ENCODE measurements at places on chromosomes 2 and 18. TPM values are rescaled to one million over a fixed set of nuclear protein-coding genes. Genes with fewer than 3 reads are reported as not detected.
A peak's percentile ranks its signal among the peaks of the same experiment; 100 is the strongest.

- peak; percentile 77 for DNase-seq
These were observed 122.2 kb downstream of the TANC1 start for GRCh38 chr2:159090514-159091201.

GRCh38 chr2:6211236-6211635 lies 519.1 kb downstream of the SOX11 start:
- no peak for DNase-seq

DNA sequence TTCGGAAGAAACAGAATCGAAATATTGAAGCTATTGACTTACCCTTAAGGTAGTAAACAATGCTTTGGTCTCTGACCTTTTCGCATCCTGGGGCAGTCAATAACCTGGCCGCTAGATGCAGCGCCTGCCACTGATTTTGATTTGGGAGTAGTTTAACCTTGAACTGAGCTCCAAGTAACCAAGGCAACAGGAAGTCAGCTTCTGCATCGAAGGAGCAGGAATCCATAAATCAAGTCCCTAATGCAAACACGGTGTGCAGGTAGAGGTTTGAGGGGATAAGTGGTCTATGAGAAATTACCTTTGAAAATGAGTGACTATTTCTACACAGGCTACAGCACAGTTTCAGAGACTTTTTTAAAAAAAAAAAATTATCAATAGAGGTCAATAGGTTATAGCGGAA lies 353.5 kb downstream of the SETBP1 start:
- no peak for DNase-seq

DNA sequence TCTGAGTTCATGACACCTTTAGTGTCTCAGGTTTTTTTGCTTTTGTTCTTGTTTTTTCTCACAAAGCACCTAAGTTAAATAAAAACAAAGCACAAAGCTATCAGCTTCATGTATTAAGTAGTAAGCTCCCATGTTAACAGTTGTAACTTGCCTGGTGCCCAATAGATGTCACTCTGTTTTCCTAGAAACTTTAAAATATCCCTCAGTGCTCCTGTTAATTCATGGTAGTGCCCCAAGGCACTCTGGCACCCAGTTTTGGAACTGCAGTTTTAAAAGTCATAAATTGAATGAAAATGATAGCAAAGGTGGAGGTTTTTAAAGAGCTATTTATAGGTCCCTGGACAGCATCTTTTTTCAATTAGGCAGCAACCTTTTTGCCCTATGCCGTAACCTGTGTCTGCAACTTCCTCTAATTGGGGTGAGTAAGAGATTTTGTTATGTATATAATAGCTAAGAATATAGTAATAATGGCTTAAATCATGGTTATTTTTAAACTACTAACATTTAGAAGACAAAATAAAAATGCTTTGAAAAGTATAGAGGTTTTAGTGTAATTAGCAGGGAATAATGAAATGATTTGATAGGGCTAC lies 555.0 kb upstream of the TMEFF2 start:
- DNase-seq, result peak; percentile 28

GRCh38 chr2:54084600-54084999 lies 30.8 kb upstream of the ACYP2 start:
- peak; percentile 42 for DNase-seq

GRCh38 chr2:47639467-47639866 lies 143.5 kb upstream of the MSH6 start:
- DNase-seq, result peak; percentile 18

GRCh38 chr2:179253226-179253625 lies 11.4 kb downstream of the SESTD1 start:
- no peak for DNase-seq

GRCh38 chr18:79186649-79187048 lies 117.5 kb downstream of the ATP9B start:
- DNase-seq, result no peak

DNA sequence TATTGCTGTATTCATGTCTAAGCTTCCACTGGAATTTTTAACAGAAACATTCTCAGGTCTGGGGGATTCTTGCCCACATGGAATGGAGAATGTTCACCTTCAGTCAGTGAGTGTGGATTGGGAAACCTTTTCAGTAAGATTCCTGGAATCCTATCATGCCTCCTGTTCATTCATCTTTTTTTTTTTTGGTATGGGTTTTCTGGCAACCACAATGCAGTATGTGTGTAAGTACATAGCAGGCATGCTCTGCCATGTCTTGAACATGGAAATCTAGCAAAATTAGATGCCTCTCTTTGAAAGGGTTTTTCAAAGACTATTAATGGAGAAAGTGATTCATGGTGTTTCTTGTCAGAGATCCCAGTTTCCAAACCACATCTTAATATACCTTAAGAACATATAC lies 176.5 kb downstream of the LTBP1 start:
- no peak for DNase-seq

DNA sequence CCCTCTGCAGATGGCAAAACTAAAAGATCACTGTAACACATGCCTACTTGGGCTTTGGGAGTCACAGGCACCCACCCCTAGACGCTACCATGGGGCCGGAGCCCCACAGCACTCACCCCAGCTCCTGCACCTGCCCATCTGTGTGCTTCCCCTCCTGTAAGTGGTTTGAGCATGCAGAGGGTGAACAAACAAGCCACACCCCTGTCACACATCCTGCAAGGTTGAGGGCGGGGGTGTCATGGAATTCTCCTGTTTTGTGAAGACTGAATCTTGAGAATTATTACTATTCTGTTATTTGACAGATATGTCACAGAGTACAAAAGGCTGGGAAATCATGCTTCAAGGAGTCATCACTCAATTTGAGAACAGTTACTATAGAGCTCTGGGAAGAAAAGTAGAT lies 60.9 kb downstream of the RFTN2 start:
- no peak for DNase-seq

- no peak for DNase-seq
These were observed 85.0 kb upstream of the FAM237A start for GRCh38 chr2:206557321-206557720.

DNA sequence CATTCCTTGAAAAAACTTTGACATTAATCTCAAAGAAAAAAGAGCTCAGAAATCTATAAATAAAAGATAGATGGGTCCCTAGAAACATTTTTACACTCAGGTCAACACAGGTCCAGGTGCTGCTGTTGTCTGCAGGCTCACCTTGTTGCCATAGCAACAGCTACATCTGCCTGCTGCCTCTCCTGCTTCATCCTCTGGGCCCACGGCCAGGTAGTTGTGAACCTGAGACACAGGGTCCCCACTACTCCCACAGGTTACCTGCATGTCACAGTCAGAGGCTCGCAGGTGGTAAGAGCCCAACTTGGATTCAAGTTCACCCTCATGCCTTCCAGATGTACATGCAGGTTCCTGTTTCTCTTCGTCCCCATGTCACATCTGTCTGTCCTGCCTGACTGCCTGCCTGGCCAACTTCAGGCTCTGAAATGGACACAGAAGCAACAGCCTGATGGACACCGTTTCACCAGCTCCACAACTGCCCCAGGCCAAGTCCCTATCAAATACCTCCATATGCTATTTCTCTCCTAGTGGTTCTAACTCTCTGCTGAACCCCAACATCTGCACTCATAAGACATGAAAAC lies 88.3 kb upstream of the SALL3 start:
- no peak for DNase-seq

DNA sequence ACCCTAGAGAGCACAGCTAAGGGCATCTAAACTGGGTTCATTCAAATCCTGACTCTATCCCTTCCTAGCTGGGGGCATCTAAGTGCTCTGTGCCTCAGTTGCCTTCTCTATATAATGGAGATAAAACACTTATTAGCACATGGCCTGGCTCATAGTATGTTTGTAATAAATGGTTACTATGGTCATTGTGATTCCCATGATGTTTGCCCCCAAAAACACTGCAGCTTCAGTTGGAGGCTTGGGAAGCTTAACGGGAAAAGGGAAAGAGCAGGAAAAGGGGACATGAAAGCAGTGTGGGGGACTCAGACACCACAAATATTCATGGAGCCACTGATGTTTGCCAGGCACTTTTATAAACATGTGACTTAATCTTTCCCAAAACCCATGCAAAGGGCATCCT lies 118.1 kb downstream of the INHBB start:
- DNase-seq, result no peak

- peak; percentile 41 for DNase-seq
These were observed 7.1 kb upstream of the CEP68 start for GRCh38 chr2:65049010-65049639.

- DNase-seq, result no peak
These were observed 93.5 kb downstream of the NFATC1 start for GRCh38 chr18:79489051-79489898.

- DNase-seq, result no peak
These were observed 170.1 kb downstream of the MEIS1 start for GRCh38 chr2:66604976-66605375.

DNA sequence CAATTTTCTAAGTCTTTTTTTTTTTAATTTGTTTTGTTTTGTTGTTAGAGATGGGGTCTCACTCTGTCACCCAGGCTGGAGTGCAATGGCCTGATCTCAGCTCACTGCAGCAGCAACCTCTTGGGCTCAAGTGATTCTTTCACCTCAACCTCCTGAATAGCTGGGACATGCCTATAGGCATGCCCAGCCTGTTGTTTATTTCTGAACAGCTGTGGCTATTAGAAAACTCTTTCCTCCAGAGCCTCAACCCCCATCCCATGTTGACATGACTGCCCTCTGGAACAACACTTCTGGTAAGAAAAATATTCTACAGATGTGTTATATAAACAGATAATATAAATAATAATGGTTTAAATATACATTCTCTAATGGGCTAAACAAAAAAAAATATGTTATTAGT lies 44.4 kb upstream of the TWSG1 start:
- DNase-seq, result no peak

DNA sequence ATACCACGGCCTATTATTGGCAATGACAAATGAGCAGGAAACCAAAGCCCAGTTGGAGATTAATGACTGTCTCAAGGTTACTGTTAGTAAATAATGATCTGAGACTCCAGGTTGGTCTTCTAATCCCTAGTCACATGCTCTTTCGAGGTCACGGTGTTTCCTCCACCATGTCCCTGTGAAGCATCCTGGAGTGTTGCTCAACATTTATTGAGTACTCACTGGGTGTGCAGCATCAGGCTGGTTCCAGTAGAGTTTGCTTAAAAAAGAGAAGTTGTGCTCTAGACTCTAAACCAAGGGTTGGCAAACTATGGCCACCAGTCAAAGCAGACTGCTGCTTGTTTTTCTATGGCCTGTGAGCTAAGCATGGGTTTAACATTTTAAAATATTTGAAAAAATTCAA lies 263.8 kb upstream of the ATP5MC3 start:
- DNase-seq, result no peak

DNA sequence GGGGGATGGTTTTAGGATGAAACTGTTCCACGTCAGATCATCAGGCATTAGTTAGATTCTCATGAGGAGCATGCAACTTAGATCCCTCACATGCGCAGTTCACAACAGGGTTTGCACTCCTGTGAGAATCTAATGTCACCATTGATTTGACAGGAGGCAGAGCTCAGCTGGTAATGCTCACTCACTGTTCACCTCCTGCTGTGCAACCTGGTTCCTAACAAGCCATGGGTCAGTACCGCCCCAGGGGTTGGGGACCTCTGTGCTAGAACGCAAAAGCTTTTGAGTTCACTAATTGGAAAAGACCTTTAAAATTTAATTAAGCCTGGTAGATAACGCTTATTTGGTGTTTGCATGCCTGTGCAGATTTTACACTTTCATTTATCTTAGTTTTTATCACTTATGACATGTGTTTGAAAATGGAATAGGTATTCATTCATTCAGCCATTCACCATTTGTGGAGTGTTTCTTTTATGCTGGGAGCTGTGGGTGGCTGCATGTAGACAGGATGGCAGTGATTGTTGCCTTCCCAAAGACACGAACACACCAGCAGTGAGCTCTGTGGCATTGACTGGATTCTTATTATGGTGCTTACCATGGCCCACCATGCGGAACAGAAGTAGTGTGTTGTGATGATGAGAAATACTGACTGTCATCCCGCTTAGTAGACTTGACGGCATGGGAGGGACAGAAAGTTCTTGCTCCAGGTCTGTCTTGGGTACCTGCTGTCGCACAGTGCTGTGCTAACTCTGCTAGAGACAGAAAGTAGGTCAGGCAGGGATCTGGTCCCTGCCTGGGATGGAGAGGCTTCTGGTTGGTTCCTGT lies 6.4 kb downstream of the RAB31 start:
- DNase-seq, result no peak

DNA sequence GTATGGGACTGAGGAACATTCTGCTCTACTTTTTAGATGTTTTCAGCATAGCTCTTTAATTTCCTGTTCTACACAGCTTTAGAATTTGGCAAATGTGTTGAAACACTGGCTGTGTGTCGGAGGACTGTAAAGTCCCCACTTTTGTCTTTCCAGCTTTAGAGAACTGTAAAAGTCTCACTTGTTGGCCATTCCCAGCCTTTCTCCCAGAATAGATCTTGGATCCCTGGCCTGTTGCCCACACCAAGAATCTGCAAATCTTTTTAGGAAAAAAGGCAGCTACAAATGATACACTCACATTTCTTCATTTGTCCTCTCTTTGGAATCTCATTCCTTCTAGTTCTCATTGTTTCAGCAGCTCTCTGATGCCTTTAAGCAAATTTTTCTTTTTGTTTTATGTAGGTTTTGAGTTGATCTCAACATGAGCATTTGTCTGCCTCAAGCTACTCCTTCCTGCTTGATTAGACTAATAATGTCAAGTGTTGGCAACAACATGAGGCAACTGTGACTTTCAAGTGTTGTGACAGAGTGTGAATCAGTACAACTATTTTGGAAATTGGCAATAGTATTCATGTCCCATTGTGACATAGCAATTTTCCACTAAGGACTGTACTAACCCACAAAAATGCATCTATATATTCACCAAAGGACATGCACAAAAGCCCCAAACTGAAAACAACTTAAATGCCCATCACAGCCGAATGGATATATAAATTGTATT lies 610.8 kb downstream of the EPHA4 start:
- no peak for DNase-seq

- no peak for DNase-seq
These were observed 842.2 kb upstream of the VRK2 start for GRCh38 chr2:57204364-57204763.

- DNase-seq, result no peak
These were observed 134.3 kb downstream of the KLHL29 start for GRCh38 chr2:23519334-23519651.

GRCh38 chr2:65746931-65747675 lies 314.7 kb upstream of the SPRED2 start:
- DNase-seq, result no peak

DNA sequence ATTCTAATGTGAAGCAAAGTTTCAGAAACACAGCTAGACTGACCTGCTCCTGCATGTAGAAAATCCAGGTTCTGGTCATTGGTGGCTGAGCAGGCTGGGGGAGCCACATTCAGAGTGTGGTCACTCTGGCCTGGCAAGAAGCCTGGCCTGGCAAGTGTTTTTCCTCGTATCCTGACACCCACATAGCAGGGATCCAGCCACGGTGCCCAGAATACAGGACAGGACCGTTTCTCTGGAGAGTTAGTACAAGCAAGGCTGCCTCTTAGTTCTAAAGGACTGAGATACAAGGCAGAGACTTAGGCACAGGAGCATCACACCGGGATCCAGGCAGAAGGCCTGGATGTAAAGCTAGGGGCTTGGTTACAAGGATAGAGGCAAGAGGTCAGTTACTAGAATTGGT lies 4.8 kb upstream of the LAMA1 start:
- no peak for DNase-seq

GRCh38 chr2:72846171-72847095 lies 20.6 kb upstream of the EXOC6B start:
- DNase-seq, result no peak

The SP140 gene
- 2.0 TPM for total RNA-seq

The REG3G gene
- total RNA-seq, result not detected

The IKZF2 gene
- 8.3 TPM for total RNA-seq

The PTPRM gene
- 14.0 TPM for total RNA-seq

The SMYD5 gene
- 20.5 TPM for total RNA-seq

The TCF23 gene
- not detected for total RNA-seq

The ZAP70 gene
- not detected for total RNA-seq

The SERPINB4 gene
- total RNA-seq, result 0.05 TPM

The ASXL3 gene
- not detected for total RNA-seq

The FAM124B gene
- total RNA-seq, result 0.12 TPM

The IFIH1 gene
- total RNA-seq, result 70.9 TPM
